ENCODE measurements at places on chromosomes 7 and 10.

GRCh38 chr7:112938863-112939573 is 147.6 kb downstream of the GPR85 start:
- peak; percentile 37 for DNase-seq

DNA sequence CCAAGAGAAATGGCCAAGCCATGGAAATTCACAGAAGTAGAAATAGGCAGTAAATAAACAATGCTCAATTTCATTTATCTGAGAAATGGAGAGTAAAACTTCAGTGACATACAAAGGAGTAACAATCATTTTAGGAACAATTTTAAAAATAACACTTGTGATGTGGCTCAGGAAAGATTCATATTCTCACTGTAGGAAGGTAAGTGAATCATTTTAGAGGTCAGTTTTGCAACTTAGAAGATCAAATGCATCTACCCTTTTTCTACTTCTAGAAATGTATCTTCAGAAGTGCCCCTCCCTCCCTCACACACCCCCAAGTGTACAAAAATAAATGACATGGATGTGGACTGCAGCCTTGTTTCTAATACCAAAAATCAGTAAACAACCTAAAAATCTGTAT is 78.3 kb downstream of the ALOX5 start:
- no peak for DNase-seq

- DNase-seq, result no peak
Observed at GRCh38 chr7:42345478-42346299, 108.7 kb upstream of the GLI3 start.

- no peak for DNase-seq
Observed at GRCh38 chr10:72702868-72703581, 11.1 kb downstream of the MCU start.

- no peak for DNase-seq
Observed at GRCh38 chr10:22713853-22714478, 412 bp downstream of the PIP4K2A start.

DNA sequence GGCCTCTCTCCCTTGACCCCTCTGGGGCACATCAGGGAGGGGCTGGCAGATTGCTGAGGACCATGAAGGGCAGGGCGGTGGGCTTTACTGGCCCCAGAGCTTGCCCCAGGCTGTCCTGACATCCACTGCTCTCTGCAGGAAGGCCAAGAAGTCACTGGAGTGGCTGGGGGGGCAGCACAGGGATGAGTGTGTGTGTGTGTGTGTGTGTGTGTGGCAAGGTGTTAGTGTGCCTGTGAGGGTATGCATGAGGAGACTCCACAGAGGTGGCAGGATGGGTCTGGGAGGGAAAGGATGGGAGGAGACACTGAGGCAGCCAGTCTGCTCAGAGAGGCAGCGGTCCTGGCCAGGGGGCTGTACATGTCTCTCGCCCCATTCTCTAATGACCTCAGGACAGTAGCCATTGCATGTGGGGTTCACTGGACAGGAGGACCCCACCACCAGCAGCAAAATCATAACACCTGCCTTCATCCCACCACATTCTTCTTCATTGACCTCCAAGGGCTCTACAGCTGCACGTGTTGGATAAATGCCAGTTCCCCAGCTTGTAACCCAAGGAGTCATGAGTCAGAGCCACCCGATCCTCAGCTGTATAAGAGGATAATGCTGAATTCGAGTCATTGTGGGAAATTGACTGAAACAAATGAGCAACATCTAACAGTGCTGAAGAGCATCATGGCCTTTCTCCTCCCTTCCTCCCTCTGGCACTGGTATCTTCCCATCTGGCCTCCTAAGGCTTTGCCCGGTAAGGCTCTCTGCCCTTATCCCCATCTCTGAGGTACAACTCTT is 720.5 kb downstream of the GRID1 start:
- peak; percentile 46 for DNase-seq

- DNase-seq, result no peak
Observed at GRCh38 chr10:68506411-68506810, 20.9 kb downstream of the SLC25A16 start.

DNA sequence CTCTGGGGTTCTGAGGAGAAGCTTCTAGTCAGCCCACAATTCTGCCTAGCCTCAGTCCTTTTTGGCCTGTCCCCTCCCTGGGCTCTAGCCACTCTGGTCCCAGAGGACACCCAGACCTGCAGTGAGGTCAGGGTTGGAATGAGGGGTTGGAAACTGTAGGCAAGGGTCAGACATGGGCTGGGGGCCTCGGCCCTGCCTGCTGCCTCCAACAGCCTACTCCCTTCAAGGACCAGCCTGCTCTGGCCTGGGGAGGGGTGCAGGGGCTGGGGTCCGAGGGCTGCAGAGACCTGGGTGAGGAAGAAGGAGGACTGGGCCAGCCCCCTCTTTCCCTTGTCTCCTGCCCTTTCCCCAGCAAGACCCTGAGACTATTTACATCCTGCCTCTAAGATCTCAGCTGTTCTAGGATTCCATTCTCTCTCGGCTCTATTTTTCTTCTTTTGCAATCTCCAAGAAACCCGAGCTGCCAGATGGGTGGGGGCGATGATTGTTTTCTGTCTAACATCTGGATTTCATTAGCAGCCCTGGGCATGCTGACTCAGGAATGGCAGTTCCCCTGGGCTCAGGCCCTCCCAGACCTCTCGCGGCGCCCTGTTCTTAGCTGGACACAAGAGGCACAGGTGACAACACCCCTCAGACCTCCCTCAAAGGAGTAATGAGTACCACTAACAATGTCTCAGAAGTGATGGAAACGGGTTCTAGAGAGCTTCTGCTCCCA is 23.1 kb downstream of the ZCCHC24 start:
- no peak for DNase-seq

- peak; percentile 92 for DNase-seq
Observed at GRCh38 chr10:102461187-102462054, 10.1 kb upstream of the C10orf95 start.

GRCh38 chr7:101170617-101171441 is 5.5 kb upstream of the VGF start:
- DNase-seq, result no peak

GRCh38 chr10:36455526-36456133 is 669.8 kb upstream of the ANKRD30A start:
- DNase-seq, result no peak

GRCh38 chr7:93053949-93054943 is 63.5 kb downstream of the SAMD9 start:
- no peak for DNase-seq

DNA sequence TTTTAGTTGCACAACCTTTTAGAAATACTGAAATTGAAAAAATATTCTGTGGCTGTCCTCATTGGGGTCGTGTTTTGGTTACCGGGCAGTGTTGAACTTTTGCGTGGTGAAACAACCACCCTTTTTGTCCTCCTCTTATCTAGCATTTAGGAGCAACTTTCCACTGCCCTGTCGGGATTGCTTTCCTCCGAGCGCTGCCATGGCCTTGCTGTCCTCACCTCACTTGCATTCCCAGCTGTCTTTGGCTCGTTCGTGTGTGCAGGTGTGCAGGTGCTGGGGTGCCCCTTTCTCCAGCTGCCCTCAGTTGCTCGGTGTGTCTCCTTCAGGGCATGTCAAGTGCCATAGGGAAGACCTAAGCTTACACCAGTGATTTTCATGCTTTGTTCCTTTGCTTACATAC is 116.9 kb upstream of the GJD4 start:
- DNase-seq, result no peak

GRCh38 chr10:33143160-33143728 is 185.2 kb upstream of the ITGB1 start:
- DNase-seq, result peak; percentile 36

GRCh38 chr10:122986335-122986734 is 6.1 kb downstream of the PSTK start:
- no peak for DNase-seq

DNA sequence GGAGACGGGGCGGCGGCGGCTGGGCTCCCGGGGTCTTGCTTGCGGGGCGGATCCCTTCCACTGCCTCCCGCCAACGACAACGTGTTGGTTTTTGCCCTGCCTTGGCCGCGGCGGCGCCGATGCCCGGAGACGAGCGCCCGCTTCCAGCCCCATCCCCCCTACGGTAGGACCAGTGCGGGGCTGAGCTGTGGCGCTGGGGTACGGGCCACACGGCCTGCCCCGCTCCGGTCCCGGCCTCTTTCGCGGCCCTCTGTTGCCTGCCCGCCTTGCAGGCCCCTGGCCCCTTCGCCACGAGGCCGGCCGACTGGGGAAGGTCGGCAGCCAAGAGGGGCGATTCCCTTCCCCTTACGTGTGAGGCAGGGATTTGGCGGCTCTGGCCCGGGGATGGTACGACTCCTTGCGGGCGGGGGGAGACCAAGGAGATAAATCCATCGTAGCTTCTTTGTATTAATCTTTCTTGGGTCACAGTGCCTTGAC is 488 bp downstream of the EIF4H start:
- DNase-seq, result peak; percentile 58

DNA sequence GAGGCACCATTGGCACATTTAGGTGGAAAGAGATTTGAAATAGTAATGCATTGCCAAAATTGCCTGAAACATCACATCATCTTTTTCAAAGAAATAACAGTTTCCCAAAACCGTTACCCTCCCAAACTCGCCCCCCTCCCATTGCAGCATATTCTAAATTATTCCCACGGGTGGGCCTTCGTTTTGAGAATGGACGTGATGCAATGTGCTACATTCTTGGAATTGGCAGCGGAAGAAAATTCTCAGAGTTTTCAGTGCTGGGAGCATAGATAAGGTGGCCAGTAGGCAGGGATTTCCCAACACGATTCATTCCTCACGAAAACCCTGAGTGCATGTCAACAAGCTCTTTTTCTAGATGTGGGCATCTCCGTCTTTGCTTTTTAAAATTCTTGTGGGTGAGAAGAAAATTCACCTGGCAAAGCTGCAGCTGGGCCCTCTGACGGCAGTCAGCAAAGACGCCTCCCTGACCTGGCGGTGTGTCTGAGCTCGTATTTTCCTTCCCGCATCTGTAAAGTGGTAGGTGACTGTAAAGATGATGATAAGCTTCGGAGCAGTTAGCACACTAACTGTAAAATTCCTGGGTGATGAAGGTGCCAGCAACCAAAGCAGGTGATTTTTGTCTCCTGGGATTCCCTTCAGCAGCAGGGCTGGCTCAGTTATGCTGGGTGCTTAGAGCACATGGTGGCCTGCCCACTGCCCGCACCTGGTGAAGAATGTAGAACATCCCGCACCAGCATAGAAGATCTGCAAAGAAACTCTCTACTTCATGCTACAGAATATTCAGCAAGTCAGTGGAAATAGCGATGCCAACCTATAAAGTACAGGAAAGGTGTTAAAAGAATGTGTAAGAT is 141.9 kb upstream of the KLF6 start:
- no peak for DNase-seq

DNA sequence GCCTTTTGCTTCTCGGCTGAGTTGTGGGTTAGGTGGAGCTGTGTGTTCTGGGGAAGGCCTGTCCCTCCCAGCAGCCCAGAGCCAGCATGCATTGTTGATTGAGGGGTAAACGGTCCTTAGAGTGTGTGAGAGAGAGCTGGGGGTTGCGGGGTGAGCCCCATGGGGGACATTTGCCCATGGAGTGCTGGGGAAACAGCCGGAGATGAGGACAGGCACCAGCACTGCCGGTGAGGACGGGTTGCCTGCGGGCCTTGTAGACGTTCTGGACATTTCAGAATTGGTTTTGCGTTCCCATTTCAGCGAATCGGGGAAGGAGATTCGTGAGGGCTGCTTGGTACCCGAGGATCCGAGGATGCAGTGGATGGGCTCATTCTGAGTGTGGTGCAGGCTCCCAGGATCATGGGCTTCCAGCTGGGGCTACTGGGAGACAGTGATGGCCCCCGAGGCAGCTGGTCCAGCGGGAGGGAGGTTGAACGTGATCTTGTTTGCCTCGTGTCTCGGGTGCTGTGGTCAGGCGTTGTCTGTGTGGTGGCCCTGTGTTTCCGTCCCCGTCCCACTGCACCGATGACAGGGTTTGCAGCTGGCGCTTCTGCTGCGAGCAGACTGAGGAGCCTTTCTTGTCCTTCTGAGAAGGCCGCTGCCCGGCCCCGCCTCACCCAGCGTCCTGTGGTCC is 113.9 kb downstream of the CYTH3 start:
- peak; percentile 47 for DNase-seq

GRCh38 chr10:57759777-57760176 is 507.9 kb downstream of the IPMK start:
- no peak for DNase-seq

DNA sequence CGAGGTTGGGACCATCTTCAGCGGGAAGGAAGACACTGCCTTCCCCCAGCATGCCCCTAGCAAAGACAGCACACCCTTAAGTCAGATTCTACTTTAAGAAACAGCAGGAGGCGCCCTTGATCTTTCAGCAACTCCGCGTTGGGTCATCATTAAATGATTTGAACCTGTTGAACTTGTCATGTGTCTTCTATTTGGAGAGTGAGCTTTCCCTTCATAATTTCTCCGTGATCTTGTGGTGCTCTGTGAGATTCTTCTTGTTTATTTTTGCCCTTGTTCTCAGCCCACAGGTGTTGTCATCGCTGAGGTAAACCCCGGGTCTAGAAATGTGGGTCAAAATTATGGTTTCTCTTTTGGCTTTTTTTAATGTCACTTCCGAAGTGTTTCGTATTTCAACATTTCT is 49.5 kb upstream of the PITRM1 start:
- no peak for DNase-seq

DNA sequence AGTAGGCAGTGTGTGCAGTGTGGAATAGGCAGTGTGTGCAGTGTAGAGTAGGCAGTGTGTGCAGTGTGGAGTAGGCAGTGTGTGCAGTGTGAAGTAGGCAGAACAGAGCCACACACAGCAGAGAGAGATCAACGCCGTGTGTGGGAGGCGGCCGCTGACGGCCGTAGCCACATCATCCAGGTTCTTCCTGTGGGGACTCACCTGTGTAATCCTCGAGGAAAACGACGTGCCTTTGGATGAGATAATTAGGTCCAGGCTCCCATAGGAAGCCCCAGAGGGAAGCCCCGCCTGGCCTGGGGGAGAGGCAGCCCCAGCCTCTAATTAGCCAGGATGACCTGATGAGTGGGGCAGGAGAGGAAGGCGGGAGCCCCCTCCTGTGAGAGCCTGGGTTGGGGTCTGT is 25.4 kb downstream of the KNDC1 start:
- DNase-seq, result no peak

- no peak for DNase-seq
Observed at GRCh38 chr10:15990535-15991129, 130.3 kb upstream of the MINDY3 start.

- no peak for DNase-seq
Observed at GRCh38 chr7:40717242-40717641, 582.4 kb downstream of the SUGCT start.

DNA sequence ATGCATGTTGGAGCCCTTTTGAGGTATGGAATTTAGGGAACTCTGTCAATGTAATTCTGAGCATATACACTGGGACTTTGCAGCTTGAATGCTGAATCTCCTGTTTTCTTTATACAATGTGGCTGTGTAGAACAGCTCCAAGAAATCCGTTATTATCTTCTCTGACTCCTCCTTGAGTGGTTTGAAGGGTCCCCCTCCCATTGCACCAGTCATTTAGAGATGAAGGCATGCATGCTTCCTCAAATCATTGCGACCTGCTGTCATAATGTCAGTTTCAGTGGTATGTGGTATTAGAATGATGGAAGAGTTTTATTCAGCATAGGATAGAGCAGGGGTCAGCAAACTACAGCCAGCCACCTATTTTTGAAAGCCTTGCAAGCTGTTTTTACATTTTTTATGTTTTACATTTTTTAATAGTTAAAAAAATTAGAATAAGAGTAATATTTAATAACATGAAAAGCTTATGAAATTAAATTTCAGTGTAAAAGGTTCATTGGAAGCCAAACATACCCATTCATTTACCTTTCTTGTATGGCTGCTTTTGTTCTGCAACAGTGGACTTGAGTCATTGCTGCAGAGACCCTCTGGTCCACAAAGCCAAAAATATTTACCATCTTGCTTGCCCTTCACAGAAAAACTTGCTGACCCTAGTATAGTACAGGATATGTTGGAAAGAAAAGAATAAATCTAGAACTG is 8.1 kb downstream of the STK17A start:
- DNase-seq, result no peak

- no peak for DNase-seq
Observed at GRCh38 chr7:104978460-104978859, 35.5 kb upstream of the KMT2E start.

- DNase-seq, result no peak
Observed at GRCh38 chr7:12031638-12032037, 179.5 kb upstream of the TMEM106B start.
